B cell (primary cell): ENCODE measurements at places on chromosomes 4 and X. TPM values are rescaled to one million over a fixed set of nuclear protein-coding genes. Genes with fewer than 3 reads are reported as not detected.

Gene EDA
- 0.24 and 1.2 TPM in 2 replicates for total RNA-seq

Gene TLR1
- 50.8 and 54.1 TPM in 2 replicates for total RNA-seq

Gene STK32B
- total RNA-seq: 0.22 and 0.44 TPM in 2 replicates

Gene DMRTC1
- 0.34 and 0.66 TPM in 2 replicates for total RNA-seq

- no peak overlapping the region for H3K27ac ChIP-seq
- H3K36me3 ChIP-seq: no peaks in the 10 kb centered on the region
- no peaks in the 10 kb centered on the region for H3K27me3 ChIP-seq
- peak; percentile 45 for DNase-seq
- no peaks in the 10 kb centered on the region for H3K4me1 ChIP-seq
Measured at GRCh38 chrX:148530464-148531077, 30.2 kb downstream of the AFF2 start.

- H3K4me1 ChIP-seq: peaks cover 8% of the 10 kb centered on the region
- H3K27ac ChIP-seq: no peak overlapping the region
- no peaks in the 10 kb centered on the region for H3K27me3 ChIP-seq
- DNase-seq: no peak
Measured at GRCh38 chr4:109614015-109614414, 54.0 kb downstream of the MCUB start.

DNA sequence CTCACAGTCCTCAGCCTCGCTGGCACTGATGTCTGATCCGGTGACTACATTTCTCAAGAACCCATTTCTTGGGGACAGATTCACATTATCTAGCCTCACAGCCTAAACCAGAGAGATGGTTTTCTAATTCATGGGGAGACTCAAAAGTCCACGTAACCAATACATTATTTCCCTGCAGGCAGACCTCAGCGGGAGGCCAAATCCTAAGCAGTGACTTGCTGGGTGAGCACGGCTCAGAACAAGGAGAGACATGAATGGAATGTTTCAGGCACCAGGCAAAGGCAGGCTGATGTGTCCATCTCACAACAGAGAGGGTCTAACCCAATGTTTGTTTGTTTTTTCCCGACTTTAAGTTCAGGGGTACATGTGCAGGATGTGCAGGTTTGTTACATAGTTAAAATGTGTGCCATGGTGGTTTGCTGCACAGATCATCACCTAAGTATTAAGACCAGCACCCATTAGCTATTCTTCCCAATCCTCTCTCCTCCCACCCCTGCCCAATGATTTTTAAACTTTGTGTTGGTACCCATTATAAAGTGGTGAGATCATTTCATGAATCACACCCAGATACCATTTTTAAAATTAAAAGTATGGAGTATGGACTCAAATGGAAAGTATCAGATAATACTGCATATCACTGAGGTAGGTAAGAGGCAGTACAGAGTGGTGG, 53.3 kb downstream of the SCD5 start:
- DNase-seq: no peak
- no peaks in the 10 kb centered on the region for H3K36me3 ChIP-seq
- no peak overlapping the region for H3K27ac ChIP-seq
- no peak overlapping the region for H3K4me3 ChIP-seq
- H3K27me3 ChIP-seq: no peaks in the 10 kb centered on the region

GRCh38 chr4:535924-536281, 36.9 kb downstream of the PIGG start:
- H3K4me1 ChIP-seq: no peaks in the 10 kb centered on the region
- H3K4me3 ChIP-seq: no peak overlapping the region
- H3K36me3 ChIP-seq: no peaks in the 10 kb centered on the region

GRCh38 chr4:36386691-36387090, 105.3 kb downstream of the DTHD1 start:
- H3K4me1 ChIP-seq: peaks cover 15% of the 10 kb centered on the region
- no peak for DNase-seq
- no peak overlapping the region for H3K4me3 ChIP-seq
- H3K36me3 ChIP-seq: no peaks in the 10 kb centered on the region

DNA sequence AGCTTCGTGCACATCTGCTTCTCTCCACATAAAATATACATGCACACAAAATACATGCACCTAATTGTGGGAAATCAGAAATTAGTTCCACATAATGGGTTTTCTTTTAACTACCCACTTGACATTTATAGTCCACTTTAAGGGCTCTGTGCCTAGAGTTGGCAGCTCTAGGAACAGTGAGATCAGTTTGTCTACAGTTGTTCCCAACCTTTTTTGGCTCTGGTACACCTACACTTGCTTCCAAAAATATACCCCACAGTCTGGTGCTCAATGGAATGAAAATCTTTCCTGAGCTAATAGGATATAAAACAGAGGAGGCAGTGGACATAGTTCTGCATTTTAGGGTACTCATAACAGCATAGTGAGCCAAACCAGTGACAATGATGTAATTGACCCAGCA, 36.1 kb downstream of the HDAC8 start:
- H3K36me3 ChIP-seq: no peaks in the 10 kb centered on the region
- no peak for DNase-seq
- H3K27me3 ChIP-seq: no peaks in the 10 kb centered on the region
- H3K4me1 ChIP-seq: no peaks in the 10 kb centered on the region
- no peak overlapping the region for H3K27ac ChIP-seq
- H3K4me3 ChIP-seq: no peak overlapping the region

GRCh38 chrX:124406294-124407014, 60.1 kb downstream of the SH2D1A start:
- H3K27ac ChIP-seq: no peak overlapping the region
- H3K36me3 ChIP-seq: no peaks in the 10 kb centered on the region
- peak; percentile 21 for DNase-seq
- H3K27me3 ChIP-seq: no peaks in the 10 kb centered on the region
